ENCODE measurements at places on chromosomes 2 and 18. TPM values are rescaled to one million over a fixed set of nuclear protein-coding genes. Genes with fewer than 3 reads are reported as not detected.

DNA sequence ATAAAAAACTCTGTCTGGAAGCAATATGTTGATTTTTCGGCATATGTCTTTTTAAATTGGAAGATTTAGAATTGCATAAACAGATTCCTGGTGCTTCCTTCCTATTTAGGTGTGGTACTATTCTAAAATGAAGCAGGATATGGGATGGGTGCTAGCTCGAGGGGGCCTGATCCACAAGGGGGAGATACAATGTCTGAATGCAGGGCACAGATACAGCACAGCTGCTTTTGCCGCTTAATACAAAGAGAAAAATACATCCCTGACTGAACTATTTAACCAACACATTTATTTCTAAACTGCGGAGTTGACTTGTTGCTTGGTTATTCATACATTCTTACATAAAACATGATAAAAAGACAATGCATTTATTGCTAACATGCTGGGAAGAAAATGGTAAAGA is 169.1 kb downstream of the TMEFF2 start:
- no peak for DNase-seq

- DNase-seq = no peak
Measured at GRCh38 chr18:24112874-24113615, 25.8 kb upstream of the CABYR start.

DNA sequence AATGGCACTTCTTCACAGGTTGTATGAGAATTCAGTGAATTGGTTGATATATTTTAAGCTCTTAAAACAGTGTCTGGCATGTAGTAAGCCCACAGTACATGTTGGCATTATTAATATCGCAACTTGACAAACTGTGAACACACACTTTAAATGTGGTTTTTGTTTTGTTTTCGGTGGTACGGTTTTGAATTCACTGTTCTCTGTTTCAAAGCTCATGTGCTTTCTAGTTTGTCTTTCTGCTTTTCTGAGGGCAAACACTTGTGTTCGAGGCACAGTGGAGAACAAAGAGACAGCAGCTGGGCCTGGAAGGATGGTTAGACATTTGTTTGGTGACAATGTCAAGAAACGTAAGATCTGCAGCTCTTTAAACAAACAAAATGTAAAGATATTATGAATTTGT is 276.5 kb upstream of the MC4R start:
- DNase-seq = no peak

GRCh38 chr2:85584354-85584856 is at the start of gene VAMP5:
TSS of gene VAMP5 (plus strand) at chr2:85584431. CDS start at chr2:85584491, 60 bp downstream.
- DNase-seq = peak; percentile 79

GRCh38 chr2:105294844-105295481 is 34.6 kb downstream of the TGFBRAP1 start:
- no peak for DNase-seq

GRCh38 chr2:228798458-228799207 is 472.5 kb downstream of the PID1 start:
- DNase-seq = no peak

DNA sequence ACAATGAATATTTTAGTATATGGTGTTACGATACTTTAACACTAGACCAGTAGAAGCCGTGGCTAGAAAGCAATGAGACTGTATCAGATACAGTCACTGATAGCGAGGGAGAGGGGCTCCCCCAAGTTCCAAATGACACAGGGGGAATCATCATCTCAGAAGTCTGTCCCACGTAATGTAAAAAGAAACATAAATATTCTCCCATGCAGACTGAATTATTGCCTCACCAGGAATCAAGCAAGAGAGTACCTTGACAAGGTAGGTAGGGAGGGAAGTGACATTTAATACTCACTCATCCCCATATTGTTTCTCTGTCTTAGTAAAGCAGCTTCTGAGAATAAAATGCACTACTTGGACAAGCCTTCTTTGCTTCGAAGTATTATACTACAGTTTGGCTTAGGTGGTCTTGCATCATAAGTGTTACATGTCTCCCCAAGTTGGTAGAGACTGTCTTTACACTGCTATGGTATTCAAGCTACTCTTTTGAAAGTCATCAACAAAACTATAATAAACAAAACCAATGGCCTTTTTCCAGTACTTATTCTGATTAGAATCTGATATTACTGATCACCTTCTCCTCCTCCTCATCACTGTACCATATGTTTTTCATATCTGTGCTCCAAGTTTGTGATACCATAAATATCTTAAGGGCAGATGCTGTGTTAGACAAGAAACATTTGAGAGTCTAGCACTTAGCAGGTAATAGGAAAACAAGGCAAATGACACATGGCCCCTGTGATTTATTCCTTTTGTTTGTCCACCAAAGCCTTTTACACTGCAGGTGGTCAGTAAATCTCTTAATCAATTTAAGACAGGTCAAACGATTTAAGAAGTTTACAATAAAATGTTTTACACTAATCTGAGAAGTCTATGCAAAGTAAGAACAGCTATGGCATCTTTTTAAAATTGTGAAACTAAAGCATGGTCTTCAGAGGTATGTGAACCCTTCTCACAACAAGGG is 2.7 kb downstream of the LAPTM4A start:
- no peak for DNase-seq

DNA sequence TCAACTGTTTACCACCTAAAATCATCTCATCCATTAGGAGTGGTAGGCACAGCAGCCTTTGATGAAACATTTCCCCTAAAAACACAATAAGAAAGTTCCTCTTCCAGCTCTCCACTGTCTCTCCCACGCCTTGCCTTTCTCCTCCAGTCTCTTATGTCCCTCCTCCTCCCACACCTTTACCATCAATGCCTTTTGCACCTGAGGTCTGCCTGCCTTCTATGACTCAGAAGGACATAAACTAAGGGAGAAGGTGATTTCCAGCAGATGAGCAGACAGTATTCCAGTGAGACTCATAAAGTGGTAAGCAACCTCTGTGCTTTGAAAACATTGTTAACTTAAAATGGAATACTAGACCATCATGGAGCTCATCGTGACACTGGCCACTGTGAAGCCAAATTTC is 34.2 kb upstream of the NDUFV2 start:
- DNase-seq = no peak

DNA sequence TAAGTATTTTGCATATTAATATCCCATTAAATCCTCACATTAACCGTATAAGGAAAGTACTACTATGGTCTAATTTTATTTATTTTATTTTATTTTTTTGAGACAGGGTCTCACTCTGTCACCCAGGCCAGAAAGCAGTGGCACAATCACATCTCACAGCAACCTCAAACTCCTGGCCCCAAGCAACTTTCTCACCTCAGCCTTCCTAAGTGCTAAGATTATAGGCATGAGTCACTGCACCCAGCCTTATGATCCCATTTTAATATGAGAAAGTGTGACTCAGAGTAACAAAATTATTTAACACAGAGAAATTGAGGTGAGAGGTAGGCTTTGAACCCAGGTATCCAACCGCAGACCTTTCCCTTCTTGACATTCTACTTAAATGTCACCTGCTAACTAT is 330.0 kb upstream of the POU3F3 start:
- no peak for DNase-seq

DNA sequence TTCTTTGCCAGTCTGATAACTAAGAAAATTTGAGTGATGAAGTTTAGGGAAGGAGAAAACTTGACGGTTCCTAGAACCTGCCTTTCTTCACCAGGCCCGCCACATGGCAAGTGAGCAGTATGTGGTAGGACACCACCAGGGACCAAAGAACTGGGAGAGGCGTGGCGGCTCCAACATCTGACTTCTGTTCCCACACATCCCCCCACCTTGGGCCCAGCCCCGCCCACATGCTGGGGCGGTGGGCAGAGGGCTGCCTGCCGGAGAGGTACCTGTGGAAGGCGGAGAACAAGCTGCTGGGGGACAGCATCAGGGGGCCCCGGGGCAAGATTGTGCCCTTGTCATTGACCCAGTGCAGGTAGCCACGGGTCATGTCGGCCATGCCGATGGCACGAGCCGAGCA is 75.0 kb downstream of the EMILIN2 start:
- DNase-seq = no peak

DNA sequence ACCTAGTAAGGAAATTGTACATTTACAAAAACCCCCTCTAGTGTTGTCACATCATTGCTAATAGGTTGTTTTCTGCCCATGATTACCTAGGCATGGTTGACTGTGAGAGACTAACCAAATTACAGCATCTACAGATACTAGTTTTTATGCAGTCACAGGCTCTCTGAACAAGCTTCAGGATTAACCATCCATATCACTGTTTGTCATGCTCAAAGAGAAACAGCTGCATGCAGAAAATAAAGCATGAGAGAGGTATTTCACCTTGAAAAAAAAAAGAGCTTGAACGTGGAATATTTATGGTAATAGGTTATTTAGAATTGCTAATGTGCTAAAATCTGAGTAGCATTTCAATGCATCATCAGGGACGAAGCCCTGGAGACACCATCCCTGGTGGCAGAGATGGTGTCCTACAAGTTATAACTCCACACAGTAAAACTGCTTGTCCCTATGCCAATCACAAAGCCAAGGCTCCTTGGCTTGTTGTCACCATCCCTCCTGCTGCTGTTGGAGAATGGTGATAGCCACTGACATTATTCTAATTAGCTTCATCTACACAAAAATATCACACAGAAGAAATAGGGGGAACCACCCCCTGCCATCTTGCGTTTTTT is 5.4 kb downstream of the NEB start:
- DNase-seq = no peak

Gene DLX1
- total RNA-seq = not detected

Gene DYSF
- 57.8 TPM for total RNA-seq

Gene NAT8
- total RNA-seq = not detected

Gene OBSL1
- total RNA-seq = 158 TPM
